Osteocyte (in vitro differentiated cells): ENCODE measurements at places on chromosomes 6 and 20.

- no peak for DNase-seq
These were observed 8.5 kb downstream of the CNPY3 start for GRCh38 chr6:42937548-42938427.

GRCh38 chr6:45387236-45387635 is 9.5 kb upstream of the SUPT3H start:
- no peak for DNase-seq

DNA sequence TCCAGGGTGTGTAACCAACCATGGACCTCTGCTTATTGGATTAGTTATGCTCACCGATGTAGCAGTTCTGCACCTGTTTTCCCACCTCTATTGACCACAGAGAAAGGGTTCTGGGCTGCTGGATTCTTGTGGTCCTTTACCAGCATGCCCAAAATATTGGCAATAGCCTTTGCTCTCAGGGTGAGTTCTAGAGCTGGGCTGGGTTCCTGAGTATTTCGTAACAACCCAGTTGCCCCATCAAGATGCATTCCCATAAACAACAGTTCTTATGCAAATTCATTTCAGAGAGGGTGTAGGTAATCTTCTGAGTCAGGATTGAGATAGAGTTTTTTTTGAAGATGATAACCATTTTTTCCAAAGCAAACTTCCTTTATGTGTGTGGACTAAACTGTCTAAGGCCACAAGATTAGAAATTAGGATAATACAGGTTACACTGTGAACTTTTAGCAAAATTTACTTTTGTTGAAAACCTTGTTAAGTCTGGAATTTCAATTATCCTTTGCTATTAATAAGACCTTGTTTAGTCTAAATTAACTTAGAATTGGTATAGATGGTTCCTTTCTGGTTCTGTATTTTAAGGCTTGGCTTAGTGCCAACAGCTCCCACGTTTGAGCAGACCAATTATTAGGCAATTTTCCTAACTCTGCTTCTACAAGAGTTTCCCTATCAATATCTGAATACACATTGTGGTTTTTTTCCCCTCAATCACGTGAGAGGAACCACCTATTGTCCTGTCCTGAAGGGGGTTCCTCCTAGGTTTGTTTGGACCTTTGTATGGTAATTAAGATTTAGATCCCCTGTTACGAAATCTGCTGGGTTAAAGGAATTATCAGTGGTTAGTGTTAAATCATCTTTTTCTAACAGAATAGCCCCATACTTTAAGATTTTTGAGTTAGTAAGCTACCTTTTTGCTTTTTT is 46.1 kb downstream of the TBX18 start:
- no peak for DNase-seq

GRCh38 chr6:109411034-109411433 is 28.8 kb upstream of the CD164 start:
- DNase-seq, result no peak

DNA sequence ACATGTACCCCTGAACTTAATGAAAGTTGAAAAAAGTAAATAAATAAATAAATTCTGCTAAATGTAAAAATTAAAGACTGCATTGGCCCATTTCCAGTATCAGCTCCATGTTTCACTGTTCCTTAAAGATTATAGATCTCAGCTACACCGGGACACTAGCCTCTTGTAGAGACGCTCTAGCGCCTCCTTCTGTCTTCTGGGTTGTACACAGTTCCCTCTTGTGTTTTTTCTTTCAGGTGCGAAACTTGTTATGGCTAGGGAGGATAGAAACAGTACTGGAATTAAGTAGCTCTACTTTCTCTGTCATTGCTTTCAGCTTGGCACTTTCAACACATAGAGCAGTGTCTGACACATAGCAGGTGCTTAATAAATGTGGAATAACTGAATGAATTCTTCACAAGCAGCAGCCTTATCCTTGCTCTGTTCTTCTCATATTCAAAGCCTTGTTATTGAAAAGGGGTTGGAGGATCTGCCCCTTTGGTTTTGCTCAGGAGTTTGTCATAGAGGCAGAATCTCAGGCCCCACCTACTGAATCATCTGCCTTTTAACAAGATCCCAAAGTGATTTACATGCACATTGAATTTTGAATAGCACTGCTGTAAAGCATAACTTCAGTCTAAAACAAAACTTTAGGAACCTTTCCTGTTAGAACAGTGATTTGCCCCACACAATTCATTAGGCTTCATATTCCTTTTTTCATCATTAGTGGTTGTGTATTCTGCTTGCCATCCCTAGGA is 92.3 kb downstream of the FIG4 start:
- no peak for DNase-seq

GRCh38 chr6:52545406-52546119 is 31.3 kb downstream of the TRAM2 start:
- DNase-seq, result no peak

DNA sequence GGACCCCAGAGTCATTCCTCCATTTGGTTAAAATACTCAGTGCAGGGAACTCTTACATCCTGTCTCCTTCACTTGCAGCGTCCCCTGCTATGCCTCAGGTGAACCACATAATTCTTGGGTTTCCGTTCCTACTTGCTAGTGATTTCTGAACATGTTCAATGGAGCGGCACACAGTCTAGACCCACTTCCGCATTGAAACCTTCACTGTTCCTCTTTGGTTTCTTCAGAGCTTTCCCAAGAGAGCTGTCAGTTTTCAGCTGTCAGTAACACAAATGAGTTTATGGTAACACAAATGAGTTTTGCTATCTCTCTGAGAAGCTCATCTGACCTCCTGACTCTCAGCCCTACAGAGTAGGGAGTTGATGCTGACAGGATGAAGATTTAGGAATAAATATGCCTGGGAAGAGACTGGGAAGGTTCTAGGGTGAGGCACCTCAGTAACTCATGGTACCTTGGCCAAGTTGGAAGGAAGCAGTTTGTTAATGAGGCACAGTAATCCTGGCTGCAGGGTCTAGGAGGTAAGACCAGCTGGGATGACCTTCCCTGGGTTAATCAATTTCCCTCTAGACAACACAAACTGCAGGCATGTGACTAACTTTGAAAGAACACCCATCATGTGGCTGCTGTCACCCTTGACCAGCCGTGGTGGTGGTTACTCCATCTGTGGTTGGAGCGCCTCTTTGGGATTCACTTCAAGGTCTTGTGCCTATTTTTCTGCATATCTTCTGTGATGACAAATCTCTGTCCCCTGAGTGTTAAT is 5.4 kb downstream of the SYS1 start:
- peak; percentile 48 for DNase-seq

DNA sequence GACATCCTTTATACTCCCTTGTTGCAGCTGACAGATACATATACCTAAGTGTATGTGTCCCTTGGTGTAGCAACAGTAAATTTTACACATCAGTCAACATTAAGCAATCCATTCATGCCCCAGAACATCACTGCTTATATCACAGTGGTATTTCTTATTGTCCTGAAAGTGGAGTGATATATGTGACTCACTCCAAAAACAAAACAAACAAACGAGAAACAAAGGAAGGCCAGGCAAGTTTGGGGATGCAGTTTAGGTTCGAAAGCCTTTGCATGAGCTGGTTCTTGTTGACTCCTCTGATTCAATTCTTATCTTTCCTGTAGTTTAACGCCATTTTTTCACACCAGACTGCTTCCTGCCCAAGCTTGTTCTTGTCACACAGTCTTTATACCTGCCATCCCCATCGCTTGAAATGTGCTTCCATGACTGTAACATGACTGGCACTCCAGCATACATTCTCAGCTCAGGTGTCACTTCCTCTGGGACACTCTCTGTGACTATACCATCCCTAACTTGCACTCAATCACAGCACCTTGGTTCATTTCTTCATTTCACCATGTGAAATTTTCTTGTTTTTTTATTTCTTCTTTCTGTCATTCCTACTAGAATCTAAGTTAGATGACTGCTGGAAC is 125.0 kb upstream of the TSHZ2 start:
- DNase-seq, result no peak

DNA sequence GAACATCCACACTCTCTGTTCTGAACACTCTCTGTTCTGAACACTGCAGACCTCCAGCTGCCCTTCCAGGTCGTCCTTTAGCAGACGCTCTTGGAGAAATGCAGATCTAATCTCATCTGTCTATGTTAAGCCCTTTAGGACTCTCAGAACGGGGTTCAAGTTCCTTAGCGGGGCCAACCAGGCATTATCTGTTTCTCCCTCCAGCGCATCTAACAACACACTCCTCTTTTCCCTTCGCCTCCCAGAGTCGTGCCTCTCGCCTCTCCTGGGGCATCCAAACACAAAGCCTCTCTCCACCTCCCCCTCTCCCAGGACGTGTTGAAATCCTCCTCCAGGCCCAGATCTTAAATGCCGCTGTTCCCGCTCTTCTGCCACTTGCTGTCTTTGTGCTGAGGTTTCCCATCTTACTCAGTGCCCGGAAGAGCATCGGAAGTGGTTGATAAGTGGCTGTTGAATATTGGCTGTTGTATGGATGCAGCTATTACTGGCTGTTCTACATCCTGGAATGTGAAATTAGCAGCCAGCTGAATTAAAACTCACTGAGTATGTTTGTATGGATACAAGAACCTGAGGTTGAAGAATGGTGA is 108.4 kb upstream of the GGTLC1 start:
- DNase-seq, result no peak

DNA sequence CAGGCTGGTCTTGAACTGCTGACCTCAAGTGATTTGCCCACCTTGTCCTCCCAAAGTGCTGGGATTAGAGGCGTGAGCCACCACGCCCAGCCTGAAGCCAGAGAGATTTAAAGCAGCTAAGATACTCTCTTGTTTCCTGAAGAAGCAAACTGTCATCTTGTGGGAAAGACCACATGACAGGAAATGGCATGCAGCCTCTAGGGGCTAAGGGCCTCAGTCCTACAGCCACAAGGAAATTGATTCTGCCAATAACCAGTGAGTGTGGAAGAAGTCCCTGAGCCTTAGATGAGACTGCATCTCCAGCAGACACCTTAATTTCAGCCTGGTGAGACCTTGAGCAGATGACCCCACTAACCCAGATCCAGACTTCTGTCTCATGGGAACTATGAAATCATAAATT is 40.9 kb downstream of the KIZ start:
- DNase-seq, result no peak

DNA sequence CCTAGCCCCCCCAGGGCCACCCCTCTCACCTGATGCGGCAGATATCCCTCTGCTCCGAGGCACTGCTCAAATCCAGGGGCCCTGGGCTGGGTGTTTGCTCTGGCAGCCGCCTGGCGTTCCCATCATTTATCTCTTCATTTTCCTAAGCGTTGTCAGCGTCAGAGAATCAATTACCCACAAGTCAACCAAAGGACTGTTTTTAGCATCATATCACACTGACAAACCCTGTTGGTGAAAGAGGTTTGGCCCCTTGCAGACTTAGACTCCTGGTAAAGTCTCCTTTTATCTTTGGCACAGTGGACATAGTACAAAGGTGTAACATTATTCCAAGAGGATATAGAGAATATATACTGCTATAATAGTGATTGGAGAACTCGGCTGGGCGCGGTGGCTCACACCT is at the start of gene GHRH:
TSS of gene GHRH (minus strand) at position 101 of the 400 bp plus-strand sequence. CDS start 4,925 bp downstream, outside the sequence.
- DNase-seq, result no peak

DNA sequence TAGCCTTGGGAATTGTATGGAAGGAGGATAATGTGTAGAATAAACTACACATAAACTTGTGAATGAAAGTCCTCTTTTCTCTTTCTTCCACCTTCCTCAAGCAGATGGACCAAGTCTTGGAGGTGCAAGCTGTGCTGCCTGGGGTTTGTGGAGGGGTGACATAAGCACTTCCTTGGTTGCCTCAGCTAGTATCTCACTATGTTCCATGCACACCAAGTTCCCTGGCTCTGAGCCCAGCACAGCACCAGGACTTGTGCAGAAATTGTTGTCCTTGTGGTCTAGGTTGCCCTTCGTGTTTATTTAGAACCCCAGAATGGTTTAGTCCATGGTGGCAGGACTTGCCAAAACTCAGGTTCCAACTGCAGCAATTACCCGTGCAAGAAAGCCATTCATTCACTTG is 110.3 kb downstream of the MEI4 start:
- DNase-seq, result no peak

DNA sequence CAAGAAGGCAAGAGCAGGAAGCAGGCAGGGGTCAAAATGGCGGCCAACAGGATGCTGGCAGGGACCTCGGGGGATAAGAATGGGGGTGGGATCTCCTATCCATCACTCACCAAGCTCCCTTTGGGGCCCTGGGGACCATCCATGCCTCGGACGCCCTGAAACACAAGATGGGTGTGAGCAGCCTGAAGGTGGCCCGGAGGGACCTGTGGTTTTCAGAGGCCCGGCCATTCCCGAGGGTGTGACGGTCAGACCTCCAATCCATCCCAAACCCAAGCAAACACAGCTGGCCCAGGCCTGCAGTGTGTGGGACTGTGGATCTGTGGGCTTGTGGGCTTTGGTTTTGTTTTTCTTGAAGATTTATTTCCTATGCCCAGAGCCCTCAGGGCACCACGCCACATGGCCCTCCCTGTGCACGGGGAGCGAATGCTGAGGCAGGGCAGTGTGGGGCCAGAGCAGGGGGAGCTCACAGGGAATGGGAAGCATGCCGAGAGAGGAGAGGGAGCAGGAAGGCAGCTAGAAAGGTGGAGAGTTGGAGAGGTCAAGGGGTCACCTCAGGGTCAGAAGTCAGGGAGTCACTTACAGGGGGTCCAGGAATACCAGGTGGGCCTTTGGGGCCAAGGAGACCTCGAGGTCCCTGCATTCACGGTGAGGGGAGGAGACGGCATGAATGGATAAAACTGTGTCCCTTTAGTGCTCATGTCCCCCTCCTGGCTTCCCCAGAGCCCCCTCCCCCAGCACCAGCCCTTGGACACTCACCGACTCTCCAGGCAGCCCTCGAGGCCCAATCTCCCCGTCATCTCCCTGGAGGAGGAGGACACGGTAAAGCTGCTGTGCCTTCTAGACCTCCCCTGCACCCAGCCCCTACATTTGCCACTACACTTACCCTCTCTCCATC is 14.5 kb downstream of the COL11A2 start:
- peak; percentile 91 for DNase-seq

DNA sequence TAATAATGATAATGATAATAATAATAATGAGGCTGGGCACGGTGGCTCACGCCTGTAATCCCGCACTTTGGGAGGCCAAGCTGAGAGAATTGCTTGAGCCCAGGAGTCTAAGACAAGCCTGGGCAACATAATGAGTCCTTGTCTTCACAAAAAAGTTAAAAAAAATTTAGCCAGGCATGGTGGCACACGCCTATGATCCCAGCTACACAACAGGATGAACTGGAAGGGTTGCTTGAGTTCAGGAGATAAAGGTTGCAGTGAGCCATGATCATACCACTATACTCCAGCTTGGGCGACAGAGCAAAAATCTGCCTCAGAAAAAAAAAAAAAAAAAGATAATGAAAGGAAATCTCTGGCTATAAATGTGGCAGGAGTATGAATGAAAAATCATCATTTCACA is 213.4 kb downstream of the HIVEP2 start:
- DNase-seq, result no peak

GRCh38 chr6:91664327-91664959 is 1077.6 kb upstream of the MAP3K7 start:
- no peak for DNase-seq

DNA sequence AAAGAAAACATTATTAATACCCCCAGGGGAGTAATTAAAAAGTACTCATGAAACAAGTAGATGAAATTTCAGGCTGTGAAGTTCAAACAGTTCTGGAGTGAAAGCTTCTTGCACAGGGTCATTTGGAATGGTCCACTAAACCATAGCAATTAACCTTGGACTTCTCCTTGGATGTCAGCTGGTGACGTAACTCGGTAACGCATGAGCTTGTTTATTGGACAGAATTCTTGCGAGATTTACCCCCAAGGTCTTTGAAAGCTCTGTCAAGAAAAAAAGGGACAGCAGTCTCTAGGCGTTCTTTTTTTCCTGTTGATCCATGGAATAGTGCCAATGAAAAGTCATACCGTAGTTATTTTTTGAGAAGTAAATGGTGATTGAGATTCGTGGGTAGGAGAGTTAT is 2.2 kb downstream of the CD83 start:
- DNase-seq, result no peak

GRCh38 chr20:51497542-51498467 is 44.7 kb downstream of the NFATC2 start:
- no peak for DNase-seq

- DNase-seq, result peak; percentile 87
These were observed 88.6 kb upstream of the TGM3 start for GRCh38 chr20:2206957-2207769.
